ENCODE measurements at places on chromosomes 5 and 9. TPM values are rescaled to one million over a fixed set of nuclear protein-coding genes. Genes with fewer than 3 reads are reported as not detected.

Gene TNFSF15
- total RNA-seq = 0.08 TPM

DNA sequence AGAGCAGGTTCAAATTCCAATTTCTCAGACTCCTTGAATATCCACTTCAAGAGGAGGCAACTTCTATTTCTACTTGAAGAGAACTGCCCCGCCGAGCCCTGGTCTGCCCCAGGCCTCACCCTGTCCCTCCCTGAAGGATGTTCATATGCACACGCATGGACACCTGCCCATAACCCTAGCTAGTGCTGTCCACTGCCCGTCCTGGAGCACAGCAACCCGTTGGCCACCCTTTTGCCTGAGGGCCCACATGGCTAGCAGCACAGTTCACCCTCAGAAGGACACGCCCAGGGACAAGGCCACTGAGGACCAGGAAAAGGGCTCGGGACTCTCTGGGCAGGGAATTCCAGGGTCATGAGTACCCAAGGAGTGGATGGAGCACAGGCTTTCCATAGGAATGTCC is 63.6 kb downstream of the EGFLAM start:
- no peak overlapping the region for H3K27ac ChIP-seq
- H3K4me3 ChIP-seq = no peak overlapping the region

DNA sequence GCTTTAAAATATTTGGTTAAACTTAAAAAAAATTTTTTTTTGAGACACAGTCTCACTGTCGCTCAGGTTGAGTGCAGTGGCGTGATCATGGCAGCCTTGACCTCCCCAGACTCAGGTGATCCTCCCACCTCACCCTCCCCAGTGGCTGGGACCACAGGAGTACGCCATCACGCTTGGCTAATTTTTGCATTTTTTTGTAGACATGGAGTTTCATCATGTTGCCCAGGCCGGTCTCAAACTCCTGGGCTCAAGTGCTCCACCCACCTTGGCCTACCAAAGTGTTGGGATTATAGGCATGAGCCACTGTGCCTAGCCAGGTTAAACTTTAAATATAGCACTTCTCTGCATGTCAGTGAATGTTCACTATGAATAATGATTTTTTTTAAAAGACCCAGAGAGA is 224.5 kb upstream of the RFX3 start:
- H3K27ac ChIP-seq = no peak overlapping the region
- no peak overlapping the region for H3K4me3 ChIP-seq
- H3K4me1 ChIP-seq = no peaks in the 10 kb centered on the region
- no peak for DNase-seq
- H3K36me3 ChIP-seq = no peaks in the 10 kb centered on the region

GRCh38 chr5:21672911-21673310 is 1180.2 kb downstream of the CDH12 start:
- DNase-seq = no peak
- H3K27ac ChIP-seq = no peak overlapping the region
- H3K4me1 ChIP-seq = no peaks in the 10 kb centered on the region

- H3K4me3 ChIP-seq = no peak overlapping the region
- H3K36me3 ChIP-seq = no peaks in the 10 kb centered on the region
- peaks cover 6% of the 10 kb centered on the region for H3K4me1 ChIP-seq
- no peak overlapping the region for H3K27ac ChIP-seq
- DNase-seq = no peak
- H3K27me3 ChIP-seq = no peaks in the 10 kb centered on the region
Observed at GRCh38 chr5:84303315-84303714, 81.4 kb downstream of the EDIL3 start.

Gene GPX8
- total RNA-seq = 1.0 TPM

Measured in liver (tissue), 10 donors.